ENCODE measurements at places on chromosomes 7 and 10.

DNA sequence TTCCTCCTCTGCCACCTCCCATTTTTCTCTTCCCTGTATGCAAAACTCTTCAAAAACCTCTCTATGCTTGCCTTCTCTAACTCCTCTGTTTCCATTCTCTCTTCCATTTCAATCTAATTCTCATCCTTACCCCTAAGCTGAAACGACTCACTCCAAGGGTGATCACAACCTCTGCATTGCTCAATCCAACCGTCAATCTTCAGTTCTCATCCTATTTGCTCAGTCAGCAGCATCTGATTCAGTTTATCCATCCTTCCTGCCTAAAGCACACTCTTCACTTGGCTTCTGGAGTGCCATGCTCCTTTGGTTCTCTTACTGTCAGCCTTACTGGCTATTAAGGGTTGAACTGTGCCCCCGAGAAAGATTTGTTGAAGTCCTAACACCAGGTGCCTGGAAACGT is 163.5 kb upstream of the NEBL start:
- DNase-seq, result no peak

DNA sequence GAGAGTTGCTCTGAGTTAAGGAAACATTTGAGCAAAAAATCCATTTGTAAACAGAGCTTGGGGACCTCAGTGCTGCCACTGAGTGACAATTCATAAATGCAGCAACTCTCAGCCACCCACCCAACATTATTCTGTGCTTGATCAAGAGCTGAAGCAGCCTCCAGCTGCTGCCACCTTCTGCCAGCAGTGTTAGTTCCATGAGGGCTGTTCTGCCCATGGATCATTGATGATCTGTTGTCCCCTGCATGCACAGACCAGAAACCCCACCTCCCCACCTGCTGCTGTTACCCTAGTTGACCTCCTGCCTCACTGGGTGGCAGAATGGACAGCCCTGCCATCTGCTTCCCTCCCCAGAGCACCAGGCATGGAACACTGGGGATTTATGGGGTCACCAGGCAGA is 305.4 kb downstream of the KCNMA1 start:
- DNase-seq, result no peak

DNA sequence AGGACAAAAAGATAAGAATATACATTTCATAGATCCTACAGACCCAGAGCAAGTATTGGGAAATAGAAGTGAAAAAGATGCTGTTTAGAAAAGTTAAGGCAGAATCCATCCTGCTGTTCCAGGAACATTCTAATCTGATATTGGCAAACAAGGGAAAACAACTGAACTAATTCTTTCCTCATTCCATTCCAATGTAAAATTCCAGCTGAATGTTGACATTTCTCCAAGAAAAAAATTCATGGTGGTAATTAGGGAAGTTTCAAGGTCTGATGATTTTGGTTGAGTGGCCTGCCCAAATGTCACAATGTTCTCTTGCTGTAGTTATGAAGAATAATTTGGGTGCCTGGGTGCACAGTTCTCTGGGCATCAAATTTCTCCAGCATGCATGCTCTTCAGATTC is 15.2 kb downstream of the PIP start:
- no peak for DNase-seq

DNA sequence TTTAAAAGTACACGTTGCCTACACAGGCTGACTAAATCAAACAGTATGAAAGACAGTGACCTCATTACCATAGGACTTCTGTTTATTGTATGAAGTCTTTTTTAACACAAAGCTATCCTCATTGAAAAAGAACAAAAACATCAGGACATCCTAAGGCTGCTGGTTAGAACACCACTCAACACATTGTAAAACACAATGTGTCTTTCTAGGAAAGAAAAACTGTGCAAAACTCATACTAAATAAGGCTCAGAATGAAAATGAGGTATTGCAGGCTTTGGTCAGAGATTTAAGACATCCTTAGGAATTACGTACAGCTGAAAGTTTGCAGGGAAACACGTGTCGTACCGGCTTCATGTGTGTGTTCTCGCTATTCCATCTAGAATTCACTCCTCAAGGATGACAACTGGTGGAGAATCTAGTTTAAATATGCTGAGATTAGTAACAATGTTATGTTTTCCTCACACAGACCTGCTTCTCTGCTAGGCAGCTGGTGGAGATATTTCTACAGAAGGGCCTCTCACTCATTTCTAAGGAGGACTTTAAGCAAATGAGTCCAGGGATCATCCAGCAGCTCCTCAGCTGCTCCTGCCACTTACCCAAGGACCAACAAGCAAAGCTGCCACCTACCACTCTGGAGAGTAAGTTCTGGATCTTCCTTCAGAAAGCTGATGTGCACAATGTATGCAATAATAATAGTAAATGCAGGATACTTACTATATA is 29.3 kb downstream of the SLC39A12 start:
- DNase-seq, result no peak

GRCh38 chr10:73979809-73980433 is 18.0 kb upstream of the VCL start:
- DNase-seq, result no peak

DNA sequence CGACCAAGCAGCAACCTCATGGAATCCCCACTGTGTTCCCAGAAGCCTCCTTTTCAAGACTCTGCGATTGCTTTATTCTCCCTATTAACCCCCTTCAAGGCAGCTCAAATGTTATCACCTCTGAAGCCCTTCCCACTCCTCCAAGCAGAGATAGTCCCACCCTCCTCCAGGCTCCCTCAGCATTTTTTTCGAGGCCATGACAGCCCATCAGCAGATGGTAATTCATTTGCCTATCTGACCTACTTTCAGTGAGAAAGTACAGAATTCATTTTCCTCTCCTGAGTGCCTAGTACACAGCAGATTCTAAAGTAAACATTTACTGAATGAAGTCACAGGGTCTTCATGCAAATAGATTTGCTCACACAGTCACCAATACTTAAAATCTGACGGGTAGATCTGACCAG is 47.8 kb downstream of the HERPUD2 start:
- DNase-seq, result no peak

DNA sequence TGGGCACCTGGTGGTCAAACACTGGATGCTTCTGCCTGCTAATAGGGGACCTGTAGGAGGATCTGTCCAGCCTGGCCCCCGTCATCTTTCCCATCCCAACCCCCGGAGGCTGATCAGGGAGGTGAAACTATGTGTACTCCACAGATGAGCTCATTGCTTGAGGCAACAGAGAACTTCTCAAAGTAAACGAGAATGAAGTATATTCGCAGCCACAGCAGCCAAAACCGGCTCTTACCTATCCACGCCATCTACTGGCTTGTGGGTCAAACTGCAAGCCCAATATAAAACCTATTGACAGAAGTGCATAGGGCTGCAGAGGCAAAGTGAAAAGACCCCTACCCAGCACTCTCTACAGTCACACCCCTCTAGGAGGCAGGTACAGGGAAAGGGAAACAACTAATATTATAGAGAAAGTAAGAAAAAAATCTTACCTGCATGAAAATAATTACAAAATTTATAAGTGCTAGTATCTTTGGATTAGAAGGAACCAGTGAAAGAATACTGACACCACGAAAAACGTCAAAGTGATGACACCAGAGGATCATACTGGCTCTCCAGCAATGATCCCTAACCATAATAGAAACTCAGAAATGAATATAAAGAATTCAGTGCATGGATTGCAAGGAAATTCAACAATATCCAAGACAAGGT is 973.5 kb downstream of the ANKRD7 start:
- no peak for DNase-seq

GRCh38 chr10:133253361-133253955 is 15.8 kb downstream of the VENTX start:
- DNase-seq, result no peak

GRCh38 chr7:137986252-137987017 is 15.5 kb downstream of the CREB3L2 start:
- no peak for DNase-seq

DNA sequence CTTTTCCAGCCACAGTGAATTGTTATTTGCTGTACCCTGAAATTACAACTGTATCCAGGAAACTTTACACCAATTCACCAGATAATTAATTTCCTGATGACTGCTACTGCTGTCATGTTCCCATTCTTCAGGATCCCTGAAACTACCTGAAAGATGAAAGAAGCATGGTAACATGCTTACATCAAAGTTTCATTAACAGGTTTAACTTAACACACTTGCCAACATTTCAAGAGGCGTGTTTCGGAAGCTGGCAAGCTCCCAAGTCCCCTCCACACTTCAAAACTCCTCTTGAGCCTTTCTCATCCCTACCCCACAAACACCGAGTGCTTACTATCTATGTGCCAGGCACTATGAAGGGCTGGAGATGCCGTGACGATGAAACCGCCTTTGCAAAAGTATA is 88.6 kb downstream of the MPP7 start:
- DNase-seq, result no peak

DNA sequence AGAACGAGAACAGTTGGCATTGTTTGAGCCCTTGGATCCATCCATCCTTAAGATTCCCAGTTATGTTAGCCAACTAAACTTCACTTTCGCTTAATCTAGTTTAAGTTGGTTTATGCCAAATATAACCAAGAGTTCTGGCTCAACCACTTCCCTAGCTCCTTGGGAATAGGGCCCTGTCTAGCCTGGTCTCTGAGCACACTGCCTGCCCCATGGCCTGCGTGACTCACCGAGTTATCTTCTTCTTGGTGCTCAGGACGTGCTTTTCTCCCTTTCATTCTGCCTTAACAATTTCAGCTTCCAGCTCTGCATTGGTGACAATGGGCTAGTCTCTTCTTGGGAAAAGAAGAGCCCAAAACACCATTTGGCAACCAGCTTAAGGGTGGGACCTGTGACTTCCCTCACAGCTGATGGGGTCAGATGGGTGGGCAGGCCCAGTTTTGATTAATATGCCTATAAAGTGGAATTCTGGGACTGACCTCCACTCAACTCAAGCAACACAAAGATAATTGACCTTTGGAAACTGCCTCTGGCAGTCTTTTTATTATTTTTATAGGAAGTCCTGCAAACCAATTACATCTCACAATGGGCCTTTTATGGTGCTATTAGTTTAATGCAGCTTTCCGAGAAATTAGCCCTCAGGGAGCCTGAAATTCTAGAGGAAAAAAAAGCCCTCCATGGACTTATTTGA is 126.4 kb downstream of the CFAP58 start:
- no peak for DNase-seq

- DNase-seq, result no peak
These were observed 596.4 kb upstream of the GHITM start for GRCh38 chr10:83542774-83543411.

DNA sequence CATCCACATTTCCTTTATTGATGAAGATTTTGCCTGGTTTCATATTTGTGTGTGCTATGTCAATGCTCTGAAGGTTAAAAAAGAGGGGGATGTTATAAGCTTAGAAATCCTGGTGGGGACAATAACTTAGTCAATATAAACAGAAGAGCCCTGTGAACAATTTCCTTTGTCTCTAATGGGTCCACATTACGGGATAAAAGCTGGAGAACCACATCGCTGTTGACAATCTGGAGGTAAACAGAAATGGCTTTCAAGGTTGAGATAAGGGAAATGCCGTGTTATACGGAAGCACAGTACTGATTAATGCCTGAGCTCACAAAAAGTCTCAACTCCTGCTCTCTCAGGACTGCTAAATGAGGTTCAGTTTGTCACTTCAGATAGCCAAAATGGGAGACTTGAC is 16.8 kb downstream of the ASAH2 start:
- no peak for DNase-seq

DNA sequence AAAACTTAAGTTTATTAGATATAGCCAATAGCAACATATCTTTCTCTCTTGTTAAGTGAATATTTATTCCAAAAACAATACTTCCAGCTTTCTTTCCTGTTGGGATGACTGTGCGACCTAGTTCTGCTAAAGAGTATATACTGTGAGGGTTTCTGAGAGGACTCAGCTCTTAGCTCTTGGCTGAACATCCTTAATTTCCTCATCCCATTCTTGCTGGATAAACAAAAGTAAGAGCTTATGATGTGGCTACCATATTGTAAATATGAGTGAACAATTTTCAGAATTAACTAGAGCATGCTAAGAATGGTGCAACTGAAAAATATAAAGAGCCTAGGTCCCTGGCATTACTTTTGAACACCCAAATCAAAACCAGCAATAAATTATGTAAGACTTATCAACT is 279.5 kb upstream of the GNAI1 start:
- DNase-seq, result no peak

GRCh38 chr7:141675436-141676215 is 26.3 kb downstream of the DENND11 start:
- DNase-seq, result no peak

- no peak for DNase-seq
These were observed 127.6 kb downstream of the OAT start for GRCh38 chr10:124291001-124291701.

DNA sequence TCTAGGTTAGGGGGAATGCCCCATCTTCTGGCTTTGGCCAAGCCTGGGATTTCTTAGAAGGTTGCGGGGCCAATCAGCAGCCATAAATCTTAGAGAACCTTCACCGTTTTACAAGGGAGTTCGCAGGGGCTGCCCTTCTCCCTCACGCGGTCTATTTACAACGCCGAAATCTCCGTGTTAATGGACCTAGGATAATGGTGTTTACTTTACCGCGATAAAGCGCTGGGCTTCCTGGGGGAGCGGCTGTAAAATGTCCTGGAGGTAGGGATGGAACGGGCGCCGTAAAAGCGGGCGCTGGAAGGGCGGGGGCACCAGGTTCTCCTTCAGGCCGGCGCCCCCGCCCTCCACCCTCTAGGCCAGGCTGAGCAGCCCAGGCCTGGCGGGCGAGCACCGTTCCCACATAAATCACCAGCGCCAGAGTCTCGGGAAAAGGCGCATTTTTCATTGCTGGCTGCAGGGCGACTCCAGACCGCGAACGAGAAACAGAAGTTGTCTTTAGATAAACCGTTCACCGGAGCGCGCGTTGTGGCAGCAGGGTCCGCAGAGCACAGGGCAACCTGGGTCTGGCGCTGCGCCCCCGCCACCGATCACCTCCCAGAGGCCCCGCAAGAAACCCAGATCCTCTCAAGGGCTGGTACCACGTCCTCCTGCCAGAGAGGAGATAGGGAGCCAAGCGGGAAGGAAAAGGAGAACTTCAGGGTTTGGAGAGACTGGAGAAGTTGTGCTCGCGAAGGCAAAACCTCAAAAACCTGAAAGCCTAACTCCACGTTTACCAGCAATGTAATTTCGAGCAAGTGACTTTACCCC is 12.5 kb upstream of the NKX2-3 start:
- DNase-seq, result no peak

GRCh38 chr10:119859420-119860258 is 13.0 kb downstream of the MCMBP start:
- DNase-seq, result no peak

- no peak for DNase-seq
These were observed 60.7 kb downstream of the NKX6-2 start for GRCh38 chr10:132725202-132725601.

- DNase-seq, result no peak
These were observed 141.3 kb downstream of the IDE start for GRCh38 chr10:92432596-92432995.

DNA sequence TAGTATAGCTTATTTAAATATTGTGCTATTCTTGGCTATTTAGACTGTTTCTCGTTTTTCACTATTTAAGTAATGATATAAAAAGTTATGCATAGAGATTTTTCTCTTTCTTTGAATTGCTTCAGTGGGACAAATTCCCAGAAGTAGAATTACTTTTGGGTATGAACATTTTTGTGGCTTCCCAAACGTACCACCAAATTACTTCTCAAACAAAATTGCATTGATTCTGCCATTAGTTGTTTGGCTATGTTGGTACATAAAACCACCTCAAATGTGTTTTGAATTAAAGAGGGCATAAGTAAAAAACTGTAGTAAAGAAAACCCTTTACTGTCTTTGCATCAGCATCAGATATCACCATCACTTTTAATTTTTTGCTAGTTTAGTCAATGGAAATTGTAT is 31.0 kb downstream of the AKR1B1 start:
- DNase-seq, result no peak

Data from activated gamma-delta T cell treated with anti-CD3 and anti-CD28 coated beads, Interleukin-2, amount 50 U/mL, for 16 hours (primary cell).